ENCODE measurements at places on chromosomes 12 and 14. TPM values are rescaled to one million over a fixed set of nuclear protein-coding genes. Genes with fewer than 3 reads are reported as not detected.

The KLHL33 gene
- not detected for total RNA-seq

The OAS1 gene
- total RNA-seq: 28.0 TPM

DNA sequence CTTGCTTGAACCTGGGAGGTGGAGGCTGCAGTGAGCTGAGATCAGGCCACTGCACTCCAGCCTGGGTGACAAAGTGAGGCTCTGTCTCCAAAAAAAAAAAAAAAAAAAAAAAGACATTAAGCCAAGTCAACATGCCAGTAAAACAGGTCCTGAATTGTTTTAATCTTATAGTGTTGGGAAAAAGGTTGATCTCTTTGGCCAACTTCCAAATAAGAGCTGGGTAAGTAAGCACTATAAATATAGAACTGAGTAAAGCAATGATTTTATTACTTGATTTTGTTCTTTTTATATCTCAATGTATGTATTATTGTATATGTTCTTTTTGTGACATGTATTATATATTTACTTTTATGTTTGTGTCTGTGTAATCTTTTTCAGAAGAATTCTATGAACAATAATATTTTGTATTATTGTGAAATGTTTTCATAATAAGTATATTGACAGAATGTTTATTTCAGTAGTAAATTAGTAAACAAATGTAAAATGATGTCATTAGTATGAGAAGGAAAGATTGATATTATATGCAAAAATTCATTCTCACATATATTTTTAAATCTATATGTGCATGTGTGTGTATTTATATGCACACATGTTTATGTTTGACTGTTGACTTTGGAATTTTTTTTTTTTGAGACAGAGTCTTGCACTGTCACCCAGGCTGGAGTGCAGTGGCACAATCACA, 9.6 kb upstream of the AKAP6 start:
- no peak for DNase-seq

GRCh38 chr12:129071362-129071761, 218.1 kb downstream of the GLT1D1 start:
- no peak for DNase-seq

DNA sequence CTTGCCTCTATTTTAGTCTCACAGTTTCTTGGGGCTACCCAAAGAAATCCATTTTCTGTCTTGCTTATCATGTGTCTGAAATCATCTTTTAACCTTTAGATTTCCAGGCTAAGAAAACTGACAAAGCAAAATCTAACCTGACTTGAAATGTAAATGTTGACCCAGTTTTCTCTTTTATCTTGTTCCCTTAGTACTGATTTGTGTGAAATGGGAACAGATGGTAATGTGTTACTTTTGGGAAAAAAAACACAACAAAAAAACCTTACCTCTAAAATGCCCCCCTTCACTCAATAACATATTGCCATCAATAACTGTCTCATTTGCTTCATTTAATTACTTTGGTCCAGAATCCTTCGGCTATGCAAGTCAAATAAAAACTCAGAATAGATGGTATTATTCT, 383.2 kb upstream of the DCN start:
- DNase-seq: no peak

DNA sequence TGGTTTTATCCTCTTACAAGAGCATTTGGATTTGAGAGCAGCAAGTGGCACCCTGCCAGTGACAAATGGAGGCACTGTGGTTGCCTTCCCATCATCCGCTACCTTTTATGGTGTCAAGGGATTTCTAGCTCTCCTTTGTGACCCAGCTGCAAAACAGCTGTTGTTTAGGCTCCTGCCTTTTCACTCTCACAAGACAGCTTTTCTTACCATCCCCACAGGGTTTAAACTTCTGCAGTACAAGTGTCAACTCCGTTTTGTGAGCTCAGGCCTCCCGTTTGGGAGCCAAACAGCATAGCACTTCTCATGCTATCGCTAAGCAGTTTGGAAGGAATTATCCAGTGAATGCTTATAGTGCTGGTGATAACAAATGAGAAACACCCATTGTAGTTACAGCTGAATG, 331.4 kb downstream of the TMTC2 start:
- DNase-seq: no peak

- DNase-seq: no peak
Observed at GRCh38 chr12:124655048-124655697, 87.8 kb upstream of the NCOR2 start.

DNA sequence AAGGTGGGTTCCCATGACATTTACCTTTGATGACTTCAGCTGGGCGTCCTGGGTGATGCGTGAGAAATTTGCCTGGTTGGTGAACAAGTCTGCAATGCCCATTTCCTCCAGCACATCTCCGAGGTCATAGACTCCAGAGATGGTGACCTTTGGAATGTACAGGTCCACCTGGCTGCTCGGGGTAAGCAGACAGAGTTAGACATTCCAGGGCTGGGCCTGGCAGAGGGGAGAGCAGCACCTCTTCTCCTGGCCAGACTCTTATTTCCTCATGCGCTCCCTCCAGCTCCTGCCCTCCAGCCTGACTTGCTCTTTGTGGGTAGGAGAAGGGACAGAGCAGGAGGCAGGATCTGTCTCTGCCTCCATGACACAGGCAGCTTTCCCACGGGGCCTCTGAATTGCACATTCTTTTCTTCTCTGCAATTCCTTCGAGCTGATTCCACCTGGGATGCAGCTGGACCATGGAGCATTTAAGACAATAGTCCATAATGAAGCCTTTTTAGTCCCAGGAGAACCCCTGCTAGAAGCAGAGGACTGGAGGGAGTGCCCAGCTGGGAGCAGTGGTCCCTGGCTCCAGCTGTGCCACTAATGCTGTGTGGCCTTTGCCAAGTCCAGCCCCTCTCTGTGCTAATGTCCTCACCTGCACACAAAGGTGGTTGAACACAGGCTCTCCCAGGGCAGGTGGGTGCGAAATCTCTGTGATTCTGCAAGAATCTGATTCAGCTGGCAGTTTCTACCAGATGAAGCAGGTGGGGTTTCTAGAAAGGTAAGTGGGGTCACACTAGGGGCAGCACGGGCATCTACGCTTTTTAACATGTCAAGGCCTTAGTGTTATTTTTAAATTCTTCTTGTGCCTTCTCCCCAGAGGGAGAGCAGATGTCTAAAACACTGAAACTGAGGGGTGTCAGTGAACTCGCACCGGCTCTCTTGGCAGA, 13.2 kb upstream of the SERPINA10 start:
- no peak for DNase-seq

DNA sequence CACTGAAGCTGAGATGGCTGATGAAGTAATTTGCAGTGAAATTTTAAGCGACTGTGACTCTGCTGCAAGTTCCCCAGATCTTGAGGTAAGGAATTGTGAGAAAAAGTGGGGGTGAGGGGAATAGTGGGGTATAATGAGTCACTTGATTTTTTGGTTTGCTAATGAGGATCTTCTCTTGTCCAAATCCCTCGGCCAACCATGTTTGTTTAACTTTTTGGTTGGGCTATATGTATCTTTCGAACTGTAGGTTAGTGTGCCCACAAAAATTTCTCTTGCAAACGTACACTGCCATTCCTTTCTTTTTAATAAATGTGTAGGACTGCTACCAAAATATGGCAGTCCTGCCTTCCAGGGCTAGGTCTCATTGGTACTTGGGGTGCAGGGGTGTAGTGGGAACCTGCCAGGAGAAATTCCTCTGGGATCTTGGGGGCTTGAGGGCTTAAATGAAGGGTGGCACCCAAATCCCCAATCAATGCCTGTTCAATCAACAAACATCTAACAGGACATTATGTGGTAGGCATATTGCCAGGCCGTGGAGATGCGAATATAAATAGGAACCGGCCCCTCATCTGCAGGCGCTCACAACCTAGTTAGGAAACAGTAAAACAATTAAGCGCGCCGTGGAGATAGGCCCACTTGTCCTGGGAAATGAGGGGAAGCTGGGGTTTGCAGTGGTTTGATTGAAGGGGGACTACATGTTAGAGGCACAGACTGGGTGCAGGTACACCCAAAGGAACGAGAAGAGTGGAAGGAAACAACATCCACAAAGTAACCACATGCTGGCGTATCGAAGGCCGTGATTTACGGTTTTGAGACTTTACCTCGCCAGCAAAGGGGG, 1.3 kb upstream of the PABPN1 start:
- DNase-seq: no peak

DNA sequence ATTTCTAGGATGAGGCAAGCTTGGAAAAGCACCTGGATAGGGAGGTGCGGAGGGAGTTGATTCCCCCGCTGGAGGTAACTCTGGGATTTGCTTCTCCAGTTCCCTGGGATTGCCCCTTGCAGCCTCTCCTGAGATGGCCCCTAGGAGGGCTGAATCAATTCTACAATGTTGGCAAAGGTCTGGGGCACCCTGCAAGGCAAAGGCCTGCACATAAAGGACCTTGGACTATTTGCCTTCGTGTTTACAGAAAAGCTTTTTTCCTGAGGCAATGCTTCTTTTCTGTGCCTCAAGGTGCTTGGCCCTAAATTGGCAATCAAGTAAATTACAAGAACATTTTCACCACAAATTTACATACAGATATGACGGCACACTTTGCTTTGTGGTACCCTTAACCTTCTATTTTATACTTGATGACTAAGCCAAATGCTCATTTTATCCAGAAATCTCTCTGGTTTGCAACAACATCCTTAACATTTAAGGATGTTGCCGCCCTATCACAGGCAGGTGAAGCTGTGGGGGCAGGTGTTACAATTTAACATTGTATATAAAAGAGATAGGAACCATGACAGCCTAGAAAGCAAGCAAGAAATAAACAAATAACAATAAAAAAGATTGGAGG, 40.3 kb downstream of the TIMELESS start:
- no peak for DNase-seq

Data from activated CD4-positive, alpha-beta T cell treated with anti-CD3 and anti-CD28 coated beads, Interleukin-2, amount 10 ng/mL, durations not matched to agents 24 days and 14 days (primary cell).